ENCODE measurements at places on chromosomes 16 and 17.

DNA sequence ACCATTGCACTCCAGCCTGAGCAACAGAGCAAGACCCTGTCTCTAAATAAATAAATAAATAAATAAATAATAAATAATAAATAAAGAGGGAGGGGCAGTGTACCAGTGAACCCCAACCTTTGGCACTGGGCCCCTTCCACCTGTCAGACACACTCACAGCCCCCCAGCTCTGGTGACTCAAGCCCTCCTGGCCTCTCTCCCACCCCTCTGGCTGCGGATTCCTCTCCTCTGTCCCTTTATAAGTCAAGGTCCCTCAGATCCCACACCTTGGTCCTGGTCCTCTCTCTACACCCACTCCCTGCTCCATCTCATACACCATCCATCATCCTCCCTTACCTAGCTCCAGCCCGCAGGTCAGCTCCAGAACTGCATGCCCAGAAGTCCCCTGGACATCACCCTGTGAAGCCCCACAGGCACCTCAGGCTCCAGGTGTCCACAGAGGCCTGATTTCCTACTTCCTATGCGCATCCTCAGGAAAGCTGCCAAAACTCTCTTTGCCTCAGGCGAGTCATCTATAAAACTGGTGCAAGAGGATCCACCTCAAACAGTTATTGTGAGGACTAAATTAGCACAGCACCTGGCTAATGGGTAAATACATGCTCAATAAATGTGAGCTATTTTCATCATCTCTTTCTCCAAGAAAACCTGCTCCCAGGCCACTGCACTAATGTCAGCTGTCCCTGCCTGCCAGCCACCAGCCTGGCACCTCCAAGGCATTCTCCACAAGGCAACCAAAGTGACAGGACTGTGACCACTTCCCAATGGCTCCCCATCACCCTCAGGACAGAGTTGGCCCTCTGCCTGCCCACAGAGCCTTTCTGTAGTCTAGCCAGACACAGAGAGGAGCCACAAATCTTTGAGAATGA is 46.8 kb downstream of the BEAN1 start:
- no peak for DNase-seq

- DNase-seq, result no peak
Observed at GRCh38 chr16:70416748-70417616, 21.9 kb downstream of the ST3GAL2 start.

DNA sequence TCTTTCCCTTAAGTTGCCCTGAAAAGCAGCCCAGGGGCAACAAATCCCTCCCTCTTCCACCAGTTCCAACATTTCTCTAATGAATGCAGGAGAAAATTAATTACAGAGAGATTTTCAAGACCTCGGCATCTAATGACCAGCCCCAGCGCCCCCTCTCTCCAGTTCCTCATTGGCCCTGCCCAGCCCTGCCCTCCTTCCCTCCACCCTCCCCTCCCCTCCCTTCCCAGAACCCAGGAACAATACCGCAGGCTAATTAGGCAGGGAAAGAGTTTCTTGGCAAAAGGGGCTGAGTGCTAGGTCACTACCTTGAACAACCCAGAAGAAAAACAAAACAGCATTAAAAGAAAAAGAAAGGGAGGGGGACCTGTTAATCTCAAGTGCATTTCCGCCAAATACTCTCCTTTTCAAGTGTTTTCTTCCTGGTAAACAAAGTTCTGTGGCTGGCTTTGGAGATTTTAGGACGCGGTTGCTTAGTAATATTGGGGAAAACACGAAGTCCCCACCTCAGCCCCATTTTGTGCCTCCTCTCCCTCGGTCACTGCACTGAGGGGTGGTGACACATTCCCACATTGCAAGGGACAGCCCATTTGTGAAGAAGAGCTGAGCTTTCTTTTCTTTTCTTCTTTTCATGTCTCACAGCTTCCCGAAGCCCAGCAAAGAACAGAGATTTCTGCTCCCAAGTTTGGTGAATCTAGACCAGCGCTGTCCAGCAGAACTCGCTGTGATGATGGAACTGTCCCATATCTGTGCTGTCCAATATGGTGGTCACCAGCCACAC is 215.4 kb downstream of the SOX9 start:
- no peak for DNase-seq

GRCh38 chr17:57685499-57686132 is 59.5 kb downstream of the CCDC182 start:
- DNase-seq, result no peak

DNA sequence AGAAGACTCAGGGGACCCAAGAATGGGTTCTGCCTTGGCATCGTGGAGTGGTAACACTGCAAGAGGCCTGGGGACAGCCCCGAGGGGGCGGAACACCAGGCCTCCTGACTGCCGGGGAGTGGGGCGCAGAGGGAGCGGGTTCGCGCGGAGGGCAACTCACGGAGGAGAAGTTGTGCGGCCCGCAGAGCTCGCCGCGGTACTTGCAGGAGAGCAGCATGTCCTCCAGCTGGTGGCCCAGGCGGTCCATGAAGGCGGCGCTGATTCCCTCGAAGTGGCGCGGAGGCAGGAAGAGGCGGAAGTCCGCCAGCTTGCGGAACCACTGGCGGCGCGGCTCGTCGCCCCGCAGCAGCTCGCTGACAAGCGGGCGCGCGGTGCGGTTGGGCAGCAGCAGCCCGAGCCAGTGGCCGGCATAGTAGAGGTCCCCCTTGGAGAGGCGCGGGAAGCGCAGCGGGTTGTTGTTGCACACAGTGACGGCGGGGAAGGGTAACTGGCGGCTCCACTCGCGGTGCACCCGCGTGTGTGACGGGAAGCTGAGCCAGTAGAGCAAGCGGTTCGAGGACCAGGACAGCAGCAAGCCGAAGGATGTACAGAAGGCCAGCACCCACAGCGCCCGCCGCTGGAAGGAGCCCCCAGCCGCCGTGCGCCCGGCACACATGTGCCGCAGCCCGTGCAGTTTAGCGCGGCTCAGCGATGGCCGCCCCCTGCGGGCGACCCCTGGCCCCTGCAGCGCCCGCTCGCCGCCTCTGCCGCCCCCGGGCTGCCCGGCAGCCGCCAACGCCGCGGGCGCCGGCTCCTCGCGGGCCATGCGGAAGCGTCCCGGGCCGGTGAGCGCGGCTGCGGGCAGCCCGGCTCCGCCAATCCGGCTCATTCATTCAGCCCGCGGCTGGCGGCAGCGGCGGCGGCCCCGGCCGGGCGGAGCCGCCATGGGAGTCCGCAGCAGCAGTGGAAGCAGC is 1.6 kb downstream of the ASIC2 start:
- no peak for DNase-seq

DNA sequence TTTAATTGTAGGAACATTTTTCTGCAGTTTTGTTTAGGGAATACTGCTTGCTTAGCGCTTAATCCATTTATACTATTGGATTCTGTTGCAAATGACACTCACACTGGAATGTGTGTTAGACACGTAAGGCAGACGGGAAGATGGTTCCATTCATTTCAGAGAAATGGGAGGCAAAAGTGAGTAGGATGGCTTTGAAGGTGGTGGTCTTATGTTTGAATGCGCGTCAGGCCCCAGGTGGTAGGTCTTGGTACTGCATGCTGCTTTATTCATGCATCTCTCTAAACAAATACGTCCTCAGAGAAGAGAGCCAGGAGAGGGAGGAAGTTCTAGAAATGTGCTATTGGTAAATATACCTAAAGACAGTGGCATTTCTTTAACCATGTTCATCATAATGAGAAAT is 997.6 kb upstream of the RBFOX1 start:
- no peak for DNase-seq

DNA sequence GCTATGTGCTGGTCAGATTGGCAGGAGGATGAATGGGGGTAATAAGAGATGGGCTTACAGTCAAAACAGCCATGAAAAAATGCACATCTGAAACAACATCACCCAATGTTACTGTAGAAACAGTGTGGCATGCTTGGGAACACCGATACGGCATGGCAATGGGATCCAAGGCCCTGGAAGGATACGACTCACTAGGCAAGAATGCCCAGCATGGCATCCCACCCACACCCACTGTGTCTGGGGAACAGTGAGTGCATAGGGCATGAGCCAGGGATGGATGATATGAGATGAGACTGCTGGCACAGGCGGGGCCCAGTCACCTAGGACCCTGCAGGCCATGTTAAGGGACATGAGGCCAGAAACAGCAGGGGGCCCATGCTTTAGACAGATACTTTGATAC is 11.5 kb downstream of the TRIM25 start:
- DNase-seq, result no peak

DNA sequence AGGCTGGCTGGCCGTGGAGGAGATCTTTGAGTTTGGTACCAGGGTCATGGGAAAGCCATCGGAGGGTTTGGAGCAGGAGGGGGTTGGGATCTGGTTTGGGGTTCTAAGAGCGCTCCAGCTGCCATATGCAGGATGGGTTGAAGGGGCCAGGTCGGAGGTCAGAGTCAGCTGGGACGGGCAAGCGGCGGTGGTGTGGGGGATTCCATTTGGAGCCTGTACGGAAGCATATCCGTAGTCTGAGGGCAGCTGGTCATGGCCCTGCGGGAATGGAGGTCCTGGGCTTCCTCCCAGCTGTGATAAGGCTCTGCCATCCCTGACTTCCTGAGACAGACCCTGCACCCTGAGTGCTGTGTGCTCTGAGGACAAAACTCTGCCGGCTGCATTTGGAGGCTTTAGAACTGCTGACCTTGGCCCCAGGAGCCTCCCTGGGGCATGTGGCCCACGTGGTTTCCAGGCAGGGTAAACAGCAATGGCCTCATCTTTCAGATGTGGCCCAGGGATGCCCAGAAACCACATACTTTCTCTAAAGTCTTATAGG is 46.5 kb downstream of the ATP2C2 start:
- no peak for DNase-seq

GRCh38 chr17:42271779-42272035 is 4.5 kb downstream of the STAT5B start:
- no peak for DNase-seq

- DNase-seq, result no peak
Observed at GRCh38 chr16:12519986-12520385, 283.7 kb downstream of the CPPED1 start.

GRCh38 chr16:79097166-79097565 is 503.4 kb downstream of the MAF start:
- DNase-seq, result no peak

DNA sequence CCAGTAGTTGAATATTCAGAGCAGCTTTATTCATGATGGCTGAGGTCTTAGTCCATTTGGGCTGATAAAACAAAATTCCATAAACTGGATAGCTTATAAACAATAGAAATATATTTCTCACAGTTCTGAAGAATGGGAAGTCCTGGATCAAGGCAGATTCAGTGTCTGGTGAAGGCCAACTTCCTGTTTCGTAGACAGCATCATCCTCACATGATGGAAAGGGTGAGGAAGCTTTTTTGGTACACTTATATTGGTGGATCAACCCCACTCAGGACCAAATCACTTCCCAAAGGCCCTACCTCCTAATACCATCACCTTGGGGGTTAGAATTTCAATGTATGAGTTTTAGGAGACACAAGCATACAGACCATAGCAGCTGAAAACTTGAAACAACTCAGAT is 224.2 kb downstream of the CYB561 start:
- DNase-seq, result no peak

DNA sequence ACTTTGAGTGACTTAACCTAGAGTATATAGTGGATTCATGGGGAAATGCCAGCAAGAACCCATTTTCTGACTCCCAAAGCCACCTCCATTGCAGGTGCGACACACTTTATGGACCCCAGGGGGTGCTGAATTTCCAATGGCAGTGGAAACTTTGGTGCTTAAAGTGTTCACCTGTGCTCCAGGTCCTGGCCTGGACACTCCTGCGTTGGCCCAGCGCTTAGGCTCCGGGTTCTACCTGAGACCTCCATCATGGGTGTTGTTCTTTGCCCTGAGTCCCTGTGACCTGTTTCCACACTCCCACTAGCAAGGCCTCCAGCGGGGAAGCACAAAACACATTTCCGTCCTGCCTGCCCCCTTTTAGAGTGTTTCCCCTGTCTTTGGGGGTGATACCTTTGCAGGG is 3.0 kb downstream of the CCNF start:
- DNase-seq, result no peak

DNA sequence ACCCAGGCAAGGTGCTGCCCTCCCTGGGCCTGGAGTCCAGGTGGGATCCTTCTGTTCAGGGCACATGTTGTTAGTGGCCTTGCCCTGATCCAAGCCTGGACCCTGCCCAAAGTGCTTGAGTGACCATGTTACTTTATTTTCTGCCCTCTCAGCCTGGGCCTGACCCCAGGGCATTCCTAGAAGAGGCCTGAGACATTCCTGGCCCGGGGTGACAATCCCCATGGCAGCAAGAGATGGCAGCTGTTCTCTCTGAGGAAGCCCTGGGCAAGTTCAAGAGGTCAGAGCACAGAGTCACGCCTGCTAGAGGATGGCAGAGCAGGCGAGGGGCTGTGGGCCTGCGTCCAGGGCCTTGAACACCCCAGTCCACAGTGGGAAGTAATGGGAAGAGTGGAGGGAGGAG is 5.0 kb downstream of the CDH16 start:
- no peak for DNase-seq

DNA sequence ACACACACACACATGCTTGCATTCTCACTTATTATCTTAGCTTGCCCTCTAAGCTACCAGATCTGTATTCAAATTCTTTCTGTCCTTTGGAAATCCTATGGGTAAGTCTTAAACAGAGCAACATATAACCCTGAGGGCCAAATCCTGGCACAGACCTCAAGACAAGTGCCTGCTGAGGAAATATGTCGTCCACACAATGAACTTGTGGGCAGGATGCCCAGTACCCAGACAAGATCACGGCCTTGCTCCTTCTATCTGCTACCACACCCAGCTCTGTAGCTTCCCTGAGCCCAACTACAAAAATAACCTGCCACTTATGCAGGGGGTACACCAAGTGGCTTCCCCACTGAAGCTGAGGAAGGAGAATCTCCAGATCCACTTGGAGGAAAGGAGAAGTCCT is 37.3 kb upstream of the FA2H start:
- no peak for DNase-seq

- DNase-seq, result no peak
Observed at GRCh38 chr16:80671281-80671849, 130.6 kb downstream of the DYNLRB2 start.

DNA sequence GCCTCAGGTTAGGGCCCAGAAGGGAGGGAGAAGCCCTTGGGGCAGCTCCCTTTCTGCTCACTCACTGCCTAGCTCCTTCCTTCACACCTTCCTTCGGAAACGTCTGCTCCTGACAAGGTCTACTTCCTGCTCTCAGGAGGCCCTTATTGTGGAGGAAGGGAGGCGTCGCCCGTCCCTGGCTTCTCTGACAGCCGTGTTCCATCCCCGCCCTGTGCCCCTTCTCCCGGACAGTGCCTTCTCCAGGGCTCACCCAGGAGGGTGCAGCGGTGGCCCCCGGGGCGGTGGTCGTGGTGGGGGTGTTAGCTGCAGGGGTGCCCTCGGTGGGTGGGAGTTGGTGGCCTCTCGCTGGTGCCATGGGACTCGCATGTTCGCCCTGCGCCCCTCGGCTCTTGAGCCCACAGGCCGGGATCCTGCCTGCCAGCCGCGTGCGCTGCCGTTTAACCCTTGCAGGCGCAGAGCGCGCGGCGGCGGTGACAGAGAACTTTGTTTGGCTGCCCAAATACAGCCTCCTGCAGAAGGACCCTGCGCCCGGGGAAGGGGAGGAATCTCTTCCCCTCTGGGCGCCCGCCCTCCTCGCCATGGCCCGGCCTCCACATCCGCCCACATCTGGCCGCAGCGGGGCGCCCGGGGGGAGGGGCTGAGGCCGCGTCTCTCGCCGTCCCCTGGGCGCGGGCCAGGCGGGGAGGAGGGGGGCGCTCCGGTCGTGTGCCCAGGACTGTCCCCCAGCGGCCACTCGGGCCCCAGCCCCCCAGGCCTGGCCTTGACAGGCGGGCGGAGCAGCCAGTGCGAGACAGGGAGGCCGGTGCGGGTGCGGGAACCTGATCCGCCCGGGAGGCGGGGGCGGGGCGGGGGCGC is 231.9 kb downstream of the SEC14L1 start:
- DNase-seq, result peak; percentile 62

- DNase-seq, result no peak
Observed at GRCh38 chr17:36600936-36601302, 464 bp upstream of the MRM1 start.

Measured in stimulated activated CD4-positive, alpha-beta T cell treated with anti-CD3 and anti-CD28 coated beads, Interleukin-1b, Interleukin-23, amount 100 ng/mL, for 24 hours (primary cell).